Left lobe of liver (tissue), 2 donors: ENCODE measurements at places on chromosomes 2 and 18. TPM values are rescaled to one million over a fixed set of nuclear protein-coding genes. Genes with fewer than 3 reads are reported as not detected.

GRCh38 chr2:2523461-2524347, 192.6 kb upstream of the MYT1L start:
- no peak for DNase-seq

GRCh38 chr2:32711219-32711618, 83.4 kb downstream of the TTC27 start:
- no peak for DNase-seq

GRCh38 chr18:46809145-46809544, 52.3 kb upstream of the ST8SIA5 start:
- DNase-seq: no peak

CRYGD gene
- not detected for total RNA-seq

MAP4K4 gene
- 30.2 TPM for total RNA-seq

DNA sequence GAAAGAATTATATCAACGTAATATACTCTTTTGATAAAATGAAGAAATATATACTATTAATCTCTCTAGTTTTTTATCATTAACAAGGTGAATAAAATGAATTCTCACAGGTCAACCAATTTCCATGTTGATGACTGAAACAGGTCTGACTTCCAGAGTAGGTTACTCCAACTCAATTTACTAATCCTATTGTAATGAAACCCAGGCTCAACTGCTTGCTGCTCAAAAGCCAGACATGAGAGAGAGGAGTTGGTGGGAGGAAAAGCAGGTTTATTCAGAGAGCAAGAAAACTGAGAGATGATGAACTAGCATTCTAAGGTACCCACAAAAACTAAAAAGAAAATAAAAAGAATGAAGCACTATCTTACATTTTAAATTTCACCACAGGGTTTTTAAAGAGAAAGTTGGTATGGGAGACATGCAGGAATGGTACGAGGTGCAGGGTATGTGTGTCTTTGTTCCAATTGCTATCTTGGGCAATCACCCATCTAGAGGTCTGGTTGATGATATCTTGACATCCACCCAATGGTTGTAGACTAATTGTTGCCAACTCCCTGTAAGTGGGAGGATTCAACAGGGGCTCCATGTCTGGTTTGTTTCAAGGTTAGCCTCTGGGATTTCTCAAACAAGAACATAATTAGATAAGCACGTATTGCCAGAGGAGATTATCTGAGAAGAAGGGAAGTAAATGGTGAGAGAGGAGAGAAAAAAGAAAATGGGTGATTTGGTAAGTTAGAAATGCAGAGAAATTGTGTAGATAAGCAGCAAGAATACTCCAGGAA, 471.4 kb upstream of the REG3G start:
- DNase-seq: no peak

GRCh38 chr18:36522509-36522908, 225.0 kb downstream of the FHOD3 start:
- DNase-seq: no peak

GRCh38 chr2:68669651-68670050, 26.3 kb downstream of the PROKR1 start:
- no peak for DNase-seq

- no peak for DNase-seq
These were observed 60.0 kb downstream of the DGKD start for GRCh38 chr2:233414273-233414654.

GRCh38 chr2:178111743-178112142, 494 bp upstream of the RBM45 start:
- no peak for DNase-seq

GKN1 gene
- not detected for total RNA-seq

DNA sequence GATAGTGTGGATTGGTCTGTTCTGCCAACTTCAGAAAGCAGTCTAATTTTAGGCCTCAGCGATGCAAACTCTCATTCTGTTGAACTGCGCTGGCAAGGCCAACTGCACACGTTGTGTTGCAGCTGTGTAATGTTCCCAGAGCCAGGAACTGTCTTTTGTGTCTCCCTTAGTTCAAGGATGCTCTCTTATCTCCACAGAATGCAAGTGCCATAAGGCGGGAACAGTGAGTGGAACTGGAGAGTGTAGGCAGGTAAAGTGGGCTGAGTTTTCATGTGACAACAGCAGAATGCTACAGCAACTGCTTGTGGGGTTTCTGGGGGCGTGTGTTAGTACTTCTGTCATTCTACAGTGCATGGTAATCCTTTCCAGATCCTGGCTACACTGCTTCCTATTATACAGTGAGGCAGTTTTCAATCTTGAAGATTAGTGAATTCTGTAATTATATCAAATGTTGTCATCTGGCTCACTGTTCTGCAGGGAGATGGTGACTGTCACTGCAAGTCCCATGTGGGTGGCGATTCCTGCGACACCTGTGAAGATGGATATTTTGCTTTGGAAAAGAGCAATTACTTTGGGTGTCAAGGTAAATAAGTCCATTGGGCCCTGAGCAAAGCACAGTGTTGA, 125.8 kb downstream of the LAMA3 start:
- no peak for DNase-seq

GRCh38 chr2:167935803-167936110, 311.6 kb downstream of the STK39 start:
- DNase-seq: no peak
